ENCODE measurements at places on chromosomes 3 and 15. TPM values are rescaled to one million over a fixed set of nuclear protein-coding genes. Genes with fewer than 3 reads are reported as not detected.

DNA sequence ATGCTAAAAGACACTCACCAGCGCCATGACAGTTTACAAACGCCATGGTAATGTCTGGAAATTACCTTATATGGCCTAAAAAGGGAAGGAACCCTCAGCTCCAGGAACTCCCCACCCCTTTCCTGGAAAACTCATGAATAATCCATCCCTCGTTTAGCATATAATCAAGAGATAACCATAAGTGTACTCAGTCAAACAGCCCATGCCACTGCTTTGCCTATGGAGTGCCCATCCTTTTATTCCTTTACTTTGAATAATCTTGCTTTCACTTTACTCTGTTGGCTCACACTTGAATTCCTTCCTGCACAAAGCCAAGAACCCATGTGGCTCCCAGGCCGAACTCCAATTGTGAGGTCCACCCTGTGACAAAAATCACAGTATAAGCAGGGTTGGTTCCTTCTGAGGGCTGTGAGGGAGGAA lies 19.1 kb upstream of the FSTL1 start:
- H3K36me3 ChIP-seq, result no peaks in the 10 kb centered on the region
- H3K4me1 ChIP-seq, result peaks cover 7% of the 10 kb centered on the region
- H3K27me3 ChIP-seq, result no peaks in the 10 kb centered on the region
- no peak for DNase-seq
- H3K27ac ChIP-seq, result no peak overlapping the region
- no peak overlapping the region for H3K4me3 ChIP-seq

Gene UCN2
- not detected for total RNA-seq

GRCh38 chr3:79844176-79844575 lies 76.4 kb upstream of the ROBO1 start:
- H3K36me3 ChIP-seq, result no peaks in the 10 kb centered on the region
- DNase-seq, result no peak
- H3K4me1 ChIP-seq, result no peaks in the 10 kb centered on the region
- no peak overlapping the region for H3K27ac ChIP-seq
- H3K4me3 ChIP-seq, result no peak overlapping the region
- H3K27me3 ChIP-seq, result no peaks in the 10 kb centered on the region

Gene GREM1
- total RNA-seq, result 2.9 TPM

Gene BMF
- 8.0 TPM for total RNA-seq

- no peaks in the 10 kb centered on the region for H3K27me3 ChIP-seq
- peak overlapping the region; percentile 18 for H3K27ac ChIP-seq
- no peak overlapping the region for H3K4me3 ChIP-seq
- H3K4me1 ChIP-seq, result peaks cover 37% of the 10 kb centered on the region
- no peak for DNase-seq
Measured at GRCh38 chr15:63052077-63052841, 9.7 kb downstream of the TPM1 start.
